Stimulated activated CD4-positive, alpha-beta T cell treated with anti-CD3 and anti-CD28 coated beads, Interleukin-4, amount 100 ng/mL, for 4 hours (primary cell): ENCODE measurements at places on chromosomes 2 and 18.

- DNase-seq: no peak
Measured at GRCh38 chr2:112583497-112584133, 794 bp upstream of the CHCHD5 start.

DNA sequence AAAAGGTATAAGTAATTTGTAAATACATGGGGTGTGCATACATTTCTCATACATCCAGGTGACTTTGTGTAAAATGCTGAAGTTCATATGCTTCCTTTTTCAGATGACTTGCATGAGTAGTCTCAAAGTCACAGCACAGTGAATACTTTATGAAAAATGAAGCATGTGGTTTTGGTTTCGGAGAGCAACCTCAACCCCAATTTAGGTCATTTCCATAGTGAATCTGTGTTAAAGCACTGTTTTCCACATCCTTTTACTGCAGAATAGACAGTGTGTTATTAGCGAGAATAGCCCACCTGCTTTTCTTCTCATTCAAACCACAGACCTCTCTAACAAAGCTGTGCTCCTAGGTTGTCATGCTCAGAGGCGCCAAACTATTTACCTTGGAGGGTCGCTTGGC is 204.4 kb upstream of the RASGRP3 start:
- no peak for DNase-seq

DNA sequence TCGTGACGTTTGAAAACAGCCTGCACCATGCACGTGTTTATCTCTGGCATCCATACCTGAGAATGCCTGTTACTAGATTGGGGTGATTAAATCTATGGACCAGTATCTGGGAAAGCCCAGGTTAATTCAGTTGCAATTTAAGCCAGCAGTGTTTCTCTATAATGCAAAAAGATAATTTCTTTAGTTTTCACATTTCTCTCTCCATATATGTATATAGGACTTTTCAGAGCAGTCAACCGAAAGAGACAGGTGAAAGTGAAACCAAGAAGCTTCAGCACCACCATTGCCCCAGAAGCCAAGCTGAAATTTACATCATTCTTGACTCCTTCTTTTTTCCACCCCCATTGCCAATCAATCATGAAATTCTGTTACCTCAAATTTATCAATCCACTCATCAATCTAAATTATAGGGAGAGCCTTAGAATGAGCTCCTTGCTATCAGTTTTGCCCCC is 2.7 kb upstream of the LRP2 start:
- no peak for DNase-seq

- DNase-seq: no peak
Measured at GRCh38 chr2:189442468-189442867, 1.2 kb downstream of the WDR75 start.

DNA sequence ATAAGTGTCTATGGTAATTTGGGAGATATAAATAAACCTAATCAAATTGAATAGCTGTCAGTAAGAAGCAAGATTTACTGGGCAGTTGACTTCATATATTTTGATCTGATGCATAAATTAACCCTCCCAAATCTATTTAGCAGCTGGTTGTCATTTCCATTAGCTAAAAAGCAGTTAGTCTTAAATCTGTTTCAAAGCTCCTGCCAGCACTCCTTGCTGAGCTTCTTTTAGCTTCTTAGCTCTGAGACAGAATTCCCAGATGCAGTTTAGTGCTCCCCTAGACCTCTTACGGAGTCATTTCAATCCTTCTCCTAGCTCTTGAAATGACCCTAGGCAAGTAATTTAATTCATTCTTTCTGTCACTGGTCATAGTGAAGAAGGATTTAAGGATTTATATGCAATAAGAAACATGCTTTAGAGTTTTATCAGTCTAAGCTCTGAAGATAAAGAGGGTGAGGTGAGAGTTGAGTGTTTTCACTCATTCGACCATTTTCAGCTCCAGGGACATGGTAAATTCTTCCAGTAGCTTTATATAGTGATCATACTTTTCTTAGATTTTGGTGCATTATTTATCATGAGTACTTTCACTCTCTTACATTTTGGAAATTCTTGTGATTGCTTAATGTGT is 98.9 kb downstream of the PHLPP1 start:
- no peak for DNase-seq

GRCh38 chr18:46754188-46754587 is 2.7 kb downstream of the ST8SIA5 start:
- no peak for DNase-seq

GRCh38 chr2:231554327-231554726 is 24.1 kb upstream of the NMUR1 start:
- no peak for DNase-seq

DNA sequence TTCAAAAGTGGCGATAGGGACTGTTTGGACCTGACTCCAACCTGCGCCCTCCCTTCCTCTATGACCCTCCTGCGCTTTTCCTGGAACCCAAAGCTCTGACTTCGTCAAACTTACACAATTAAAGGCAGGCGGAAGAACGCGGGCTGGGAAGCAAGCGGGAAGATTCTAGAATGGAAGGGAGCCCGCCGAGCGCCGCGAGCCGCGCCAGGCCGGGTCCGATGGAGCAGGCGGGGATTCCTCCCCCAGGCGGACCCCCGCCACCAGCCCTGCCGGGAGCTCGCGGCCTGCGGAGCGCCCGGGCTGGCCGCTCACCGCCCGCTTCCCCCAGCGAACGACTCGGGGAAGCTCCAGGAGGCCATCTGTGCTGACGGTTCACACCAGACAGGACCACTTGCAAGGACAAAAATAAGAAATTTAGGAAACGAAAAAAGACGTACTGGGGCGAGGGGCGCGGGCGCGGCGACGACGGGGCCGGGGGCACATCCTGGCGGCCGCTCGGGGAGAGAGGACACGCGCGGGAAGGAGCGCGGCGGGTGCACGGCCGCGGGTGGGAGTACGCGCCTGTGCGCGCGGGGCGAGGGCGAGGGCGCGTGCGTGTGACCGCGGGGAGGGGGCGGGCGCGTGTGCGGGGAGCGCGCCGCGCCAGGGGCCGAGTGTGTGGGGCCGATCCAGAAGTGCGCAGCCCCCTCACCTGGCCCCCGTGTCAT is 1.1 kb upstream of the SALL3 start:
- DNase-seq: no peak

GRCh38 chr2:167862782-167863181 is 384.6 kb downstream of the STK39 start:
- no peak for DNase-seq

GRCh38 chr2:196274387-196274809 is 103.0 kb upstream of the STK17B start:
- no peak for DNase-seq

GRCh38 chr2:140349695-140350094 is 1569.5 kb upstream of the NXPH2 start:
- no peak for DNase-seq

DNA sequence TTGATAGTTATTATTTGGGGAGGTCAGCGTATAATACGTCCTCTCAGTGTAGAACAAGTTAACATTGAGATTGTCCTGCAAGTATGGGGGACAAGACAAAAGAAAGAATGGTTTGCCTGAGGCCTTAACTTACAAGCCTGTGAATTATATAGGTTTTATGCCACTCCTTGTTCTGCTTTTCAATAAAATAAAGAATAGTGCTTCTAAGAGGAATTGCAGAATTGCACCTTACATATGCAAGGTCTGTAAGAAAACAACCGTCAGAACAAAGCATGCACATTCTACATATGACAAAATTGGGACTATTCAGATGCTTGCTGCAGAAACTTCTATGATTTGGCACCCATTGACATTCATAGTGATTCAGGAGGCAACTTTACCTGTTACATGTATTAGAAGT is 785.0 kb downstream of the NR4A2 start:
- DNase-seq: no peak

DNA sequence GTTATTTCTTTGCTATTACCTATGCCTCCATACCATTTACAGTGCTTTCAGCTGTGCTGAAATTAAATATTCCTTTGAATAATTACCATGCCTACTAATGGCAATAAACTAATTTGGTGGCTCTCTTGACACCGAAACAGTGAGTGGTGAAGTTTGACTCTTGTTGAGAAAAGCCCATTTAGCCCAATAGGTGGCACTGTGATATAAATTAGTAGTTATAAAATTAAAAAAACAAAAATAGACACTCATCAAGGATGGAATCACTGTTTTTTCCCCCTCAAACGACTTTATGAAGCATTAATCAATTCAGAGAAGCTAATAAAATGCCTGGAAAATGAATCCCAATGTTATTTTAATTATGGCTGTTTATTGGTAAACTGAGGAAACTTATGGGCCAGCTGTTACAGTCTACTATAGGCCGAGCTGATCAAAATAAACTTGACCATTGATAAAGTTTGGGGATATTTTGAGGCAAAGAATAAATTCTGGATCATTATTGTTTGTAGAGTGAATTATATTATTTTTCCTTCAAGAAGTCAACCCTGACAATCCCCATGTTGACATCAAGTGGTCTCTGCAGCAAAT is 339.6 kb downstream of the TRIB2 start:
- no peak for DNase-seq

GRCh38 chr2:144848423-144848822 is 328.5 kb upstream of the ZEB2 start:
- no peak for DNase-seq

GRCh38 chr2:25032094-25032493 is 9.8 kb upstream of the EFR3B start:
- no peak for DNase-seq

DNA sequence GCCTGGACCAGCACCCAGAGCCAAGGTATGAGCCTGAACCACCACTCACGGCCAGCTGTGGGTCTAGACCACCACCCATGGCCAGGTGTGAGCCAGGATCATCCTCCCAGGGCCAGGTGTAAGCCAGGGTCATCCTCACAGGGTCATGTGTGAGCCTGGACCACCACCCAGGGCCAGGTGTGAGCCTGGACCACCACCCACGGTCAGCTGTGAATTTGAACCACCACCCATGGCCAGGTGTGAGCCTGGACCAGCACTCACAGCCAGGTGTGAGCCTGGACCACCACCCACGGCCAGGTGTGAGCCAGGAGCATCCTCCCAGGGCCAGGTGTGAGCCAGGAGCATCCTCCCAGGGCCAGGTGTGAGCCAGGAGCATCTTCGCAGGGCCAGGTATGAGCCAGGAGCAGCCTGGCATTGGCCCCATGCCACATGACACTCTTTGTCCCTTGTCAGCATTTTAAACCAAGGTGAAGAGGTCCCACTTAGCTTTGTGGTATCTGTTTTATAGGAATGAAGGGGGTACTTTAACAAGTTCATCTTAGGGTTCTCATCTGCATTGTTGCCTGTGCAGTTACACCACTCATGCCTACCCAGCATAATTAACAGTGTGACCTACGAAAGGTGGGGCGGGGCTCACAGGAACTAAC is 71.2 kb downstream of the AGAP1 start:
- no peak for DNase-seq

DNA sequence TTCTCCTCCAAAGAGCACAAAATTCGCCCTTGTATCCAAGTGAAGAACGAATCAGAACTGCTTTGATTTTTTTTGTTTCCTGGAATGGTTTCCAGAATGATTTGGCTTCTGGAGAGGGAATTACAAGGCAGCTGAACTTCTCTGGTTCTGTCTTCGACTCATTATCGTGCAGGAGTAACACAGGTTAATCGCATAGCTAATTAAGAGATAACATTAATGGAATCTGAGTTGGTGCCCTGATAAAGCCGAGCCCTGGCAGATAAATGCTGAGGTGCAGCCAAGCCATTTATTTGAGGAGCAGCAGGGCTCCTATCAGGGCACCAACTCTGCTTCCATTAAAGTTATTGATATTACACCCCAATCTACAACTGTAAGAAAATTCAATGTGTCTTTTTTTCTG is 433.7 kb downstream of the ZNF521 start:
- no peak for DNase-seq

DNA sequence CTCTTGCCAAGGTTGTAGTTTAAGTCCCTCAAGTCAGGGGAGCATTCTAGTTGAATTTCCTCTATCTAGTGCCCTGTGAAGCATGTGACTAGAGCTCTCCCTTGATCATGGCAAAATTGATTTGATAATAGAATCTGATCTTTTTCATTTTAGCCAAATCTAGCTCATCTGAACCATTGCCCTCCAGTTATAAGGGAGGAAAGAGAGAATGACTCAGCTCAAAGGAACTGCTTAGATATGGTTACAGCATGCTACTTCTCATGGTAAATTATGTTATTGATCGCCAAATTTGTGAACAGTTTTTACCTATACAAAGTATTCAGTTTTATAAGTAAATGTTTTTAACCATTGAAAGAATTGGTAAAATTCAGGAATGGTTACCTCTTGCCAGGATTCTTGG is 100.8 kb downstream of the GPR39 start:
- no peak for DNase-seq

DNA sequence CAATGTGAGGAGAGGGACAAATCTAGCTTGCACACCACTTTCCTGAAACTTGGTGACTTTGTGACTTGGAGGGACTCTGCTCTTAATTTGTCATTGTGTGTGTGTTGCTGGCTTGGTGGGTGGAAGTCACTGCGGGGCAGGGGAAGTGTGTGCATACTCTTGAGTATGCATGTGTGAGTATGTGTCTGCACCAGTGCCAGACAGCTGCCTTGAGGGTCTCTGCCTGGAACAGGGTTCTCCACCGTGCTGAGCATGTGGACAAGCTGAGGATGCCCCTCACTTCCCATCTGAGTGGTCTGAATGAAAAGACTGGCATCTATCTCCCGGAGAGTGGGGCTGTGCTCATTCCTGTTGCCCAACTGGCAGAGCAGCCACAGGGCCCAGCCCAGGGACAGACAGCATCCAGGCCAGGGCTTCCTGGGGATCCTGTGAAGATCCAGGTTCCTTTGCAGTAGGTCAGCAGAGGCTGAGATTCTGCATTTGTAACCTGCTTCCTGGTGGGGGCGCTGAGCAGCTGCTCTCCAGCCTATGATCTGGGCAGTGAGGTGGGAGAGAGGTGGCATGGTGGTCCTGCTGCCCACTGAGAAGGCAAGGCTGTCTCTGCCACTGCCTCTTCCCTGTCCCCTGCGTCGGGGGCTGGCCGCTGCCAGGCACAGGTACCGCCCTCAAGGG is 138.9 kb upstream of the HAAO start:
- DNase-seq: no peak

DNA sequence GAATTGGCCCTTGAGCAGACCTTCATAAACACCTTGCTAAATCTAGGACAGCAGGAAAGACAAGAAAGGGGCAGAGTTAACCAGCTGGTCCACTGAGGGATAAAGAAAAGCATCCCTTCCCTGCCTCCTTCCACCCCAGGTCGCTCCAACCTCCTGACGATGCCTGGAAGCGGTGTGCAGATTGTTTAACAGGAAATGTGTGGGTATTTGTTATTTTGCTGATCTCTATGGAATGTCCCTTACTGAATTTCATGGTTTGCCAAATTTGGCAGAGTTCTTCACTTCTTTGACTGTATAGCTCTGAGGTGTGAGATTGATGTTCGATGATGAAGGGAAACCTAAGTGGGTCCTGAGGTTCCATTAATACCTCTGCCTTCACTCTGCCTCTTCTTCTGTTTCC is 72.9 kb downstream of the MAP3K20 start:
- no peak for DNase-seq

DNA sequence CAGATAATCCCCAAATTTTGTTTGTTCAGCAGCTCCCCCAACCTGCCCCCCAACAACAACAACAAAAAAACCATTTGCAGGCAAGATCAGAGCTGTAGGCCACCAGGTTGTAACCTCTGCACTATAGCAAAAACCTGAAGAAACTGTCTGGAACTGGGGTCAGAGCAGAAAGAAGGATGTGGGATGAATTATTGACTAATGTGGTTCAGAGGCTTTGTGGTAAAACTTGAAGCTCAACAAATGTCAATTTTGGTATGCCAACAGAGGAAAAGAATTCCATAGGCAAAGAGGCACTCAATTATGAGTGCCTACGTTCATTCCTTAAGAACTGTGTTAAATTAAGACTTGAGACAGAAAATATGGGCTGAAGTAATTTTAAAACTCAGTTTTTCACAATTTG is 255.1 kb downstream of the STK39 start:
- no peak for DNase-seq
